Liver (tissue), 10 donors: ENCODE measurements at places on chromosomes 16 and 17. TPM values are rescaled to one million over a fixed set of nuclear protein-coding genes. Genes with fewer than 3 reads are reported as not detected.

DNA sequence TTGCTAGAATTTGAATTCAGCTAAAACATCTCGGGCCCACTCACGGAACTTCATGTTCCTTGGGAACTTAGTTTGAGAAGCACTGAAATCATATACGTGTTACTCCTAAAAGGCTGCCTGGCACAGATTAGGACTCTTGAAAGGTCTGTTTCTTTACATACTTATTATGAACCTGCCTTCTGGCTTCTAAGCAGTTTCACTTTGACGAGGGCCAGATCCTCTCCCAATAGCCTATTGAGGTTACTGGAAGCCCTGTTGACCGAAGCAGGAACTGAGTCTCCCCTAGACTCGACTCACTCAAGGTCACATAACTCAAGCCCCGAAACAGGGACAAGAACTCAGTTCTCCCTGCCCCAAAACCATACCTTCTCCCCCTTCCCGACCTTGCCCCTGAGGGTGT, 121.9 kb upstream of the PLCG2 start:
- peaks cover 28% of the 10 kb centered on the region for H3K36me3 ChIP-seq
- no peak overlapping the region for H3K4me3 ChIP-seq
- no peak for DNase-seq
- peaks cover 2% of the 10 kb centered on the region for H3K4me1 ChIP-seq
- no peak overlapping the region for H3K27ac ChIP-seq
- H3K27me3 ChIP-seq = no peaks in the 10 kb centered on the region

DNA sequence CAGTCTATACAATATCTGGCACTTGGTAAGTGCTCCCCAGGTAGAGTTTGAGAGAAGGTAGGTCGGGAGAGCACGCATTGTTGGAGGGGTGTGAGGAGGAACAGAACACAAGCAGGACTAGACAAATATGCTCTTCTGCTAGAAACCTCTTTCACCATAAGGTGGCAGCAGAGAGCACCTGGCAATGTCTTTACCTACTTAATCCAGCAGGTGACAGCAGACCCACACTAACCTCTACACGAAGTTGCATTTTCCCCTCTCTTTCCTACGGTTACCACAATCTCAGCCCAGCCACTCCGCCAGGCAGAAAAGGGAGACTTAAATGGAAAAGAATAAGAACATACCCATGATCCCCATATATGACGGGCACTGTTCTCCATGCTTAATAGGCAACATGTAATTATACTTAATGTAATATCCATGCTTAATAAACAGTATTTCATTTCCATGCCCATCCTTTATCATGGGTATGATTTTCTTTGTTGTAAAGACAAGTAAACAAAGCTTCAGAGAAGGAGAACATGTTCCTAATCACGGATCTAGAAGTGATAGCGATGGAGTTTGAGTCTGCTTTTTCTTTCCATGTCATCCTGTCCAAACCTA, 55.1 kb upstream of the CCL2 start:
- no peak overlapping the region for H3K4me3 ChIP-seq
- no peaks in the 10 kb centered on the region for H3K36me3 ChIP-seq
- peak; percentile 71 for DNase-seq
- H3K27me3 ChIP-seq = peaks cover 3% of the 10 kb centered on the region
- peaks cover 3% of the 10 kb centered on the region for H3K4me1 ChIP-seq
- H3K27ac ChIP-seq = no peak overlapping the region

DNA sequence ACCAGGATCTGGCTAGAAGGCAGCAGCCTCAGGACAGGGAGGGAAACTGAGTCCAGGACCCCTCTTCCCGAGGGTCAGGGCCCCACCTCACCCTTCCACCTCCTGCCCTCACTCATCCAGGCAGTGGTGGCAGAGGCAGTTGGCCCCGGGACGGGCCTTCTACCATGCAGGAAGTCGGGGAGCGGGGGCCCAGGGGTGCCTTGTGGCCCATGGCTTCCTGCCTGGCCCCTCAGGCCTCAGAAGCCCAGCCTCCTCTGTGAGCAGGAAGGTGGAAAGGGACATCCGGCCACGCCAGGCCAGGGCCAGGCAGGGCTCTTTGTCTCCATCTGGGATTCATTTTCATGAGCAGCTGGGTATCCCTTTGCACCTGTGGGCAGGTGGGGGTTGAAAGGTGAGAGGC, 58.5 kb downstream of the BAHCC1 start:
- H3K4me3 ChIP-seq = no peak overlapping the region
- H3K4me1 ChIP-seq = no peaks in the 10 kb centered on the region
- H3K36me3 ChIP-seq = no peaks in the 10 kb centered on the region
- no peak for DNase-seq
- H3K27me3 ChIP-seq = no peaks in the 10 kb centered on the region

DNA sequence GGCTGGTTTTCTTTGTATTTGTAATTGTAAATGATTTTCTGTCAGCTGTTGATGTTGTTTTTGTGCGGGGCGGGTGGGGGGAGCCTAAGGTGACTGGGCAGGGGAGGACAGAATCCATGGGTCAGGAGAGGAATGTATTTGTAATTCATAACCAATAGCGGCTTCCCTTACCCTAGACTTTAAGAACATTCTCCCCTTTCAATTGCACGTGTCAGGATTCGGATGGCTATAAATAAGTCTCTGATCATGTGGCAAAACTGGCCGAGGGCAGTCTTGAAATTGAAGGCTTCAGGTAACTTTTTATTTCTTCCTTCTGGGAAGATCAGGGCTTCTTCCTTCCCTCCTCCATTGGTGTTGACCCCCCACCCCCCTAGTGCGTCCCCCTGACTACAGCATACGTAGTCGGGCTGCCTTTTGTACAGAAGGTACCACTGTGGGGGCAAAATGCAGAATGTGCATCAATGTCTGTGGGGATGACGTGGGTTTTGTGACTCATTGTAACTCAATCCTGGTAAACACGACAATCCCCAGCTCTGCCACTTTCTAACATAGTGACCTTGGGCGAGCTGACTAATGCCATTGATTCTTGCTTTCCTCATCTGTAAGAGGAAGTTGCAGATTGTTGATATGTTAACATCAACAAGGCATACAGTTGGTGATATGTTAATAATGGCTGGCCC, 16.2 kb downstream of the MARCHF10 start:
- no peak for DNase-seq
- H3K27ac ChIP-seq = no peak overlapping the region
- no peak overlapping the region for H3K4me3 ChIP-seq

DNA sequence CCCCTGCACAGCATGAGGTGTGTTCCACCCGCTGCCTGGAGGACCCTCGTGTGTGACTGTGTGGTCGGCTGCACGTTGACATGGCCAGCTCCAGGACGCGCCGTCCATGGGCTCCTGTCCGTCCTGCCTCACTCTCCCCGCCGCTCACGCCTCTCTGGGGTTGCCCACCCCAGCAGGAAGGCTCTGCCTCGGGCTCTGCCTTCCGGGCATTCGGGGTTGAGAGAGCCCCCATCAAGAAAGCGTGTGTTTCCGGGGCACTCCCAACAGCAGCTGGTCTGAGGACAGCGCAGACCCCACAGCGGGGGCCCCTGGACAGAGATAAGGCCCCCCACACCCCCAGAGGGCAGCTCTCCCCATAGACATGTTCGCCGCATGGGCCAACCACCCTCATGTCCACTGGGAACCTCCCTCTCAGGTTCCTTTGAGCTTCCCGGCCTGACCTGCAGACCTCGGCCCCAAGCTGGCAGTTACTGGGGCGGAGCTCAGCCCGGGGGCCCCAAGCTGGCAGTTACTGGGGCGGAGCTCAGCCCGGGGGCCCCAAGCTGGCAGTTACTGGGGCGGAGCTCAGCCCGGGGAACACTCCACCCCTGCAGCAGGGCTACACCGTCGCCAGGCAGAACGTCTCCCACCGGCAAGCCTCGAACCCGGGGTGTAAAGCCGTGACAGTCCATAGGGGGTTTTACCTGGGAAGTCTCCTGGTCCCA, 8.4 kb upstream of the PIEZO1 start:
- no peak overlapping the region for H3K4me3 ChIP-seq
- H3K36me3 ChIP-seq = no peaks in the 10 kb centered on the region
- no peak overlapping the region for H3K27ac ChIP-seq
- no peaks in the 10 kb centered on the region for H3K27me3 ChIP-seq

GRCh38 chr16:50717494-50717893, 24.1 kb downstream of the NOD2 start:
- no peaks in the 10 kb centered on the region for H3K4me1 ChIP-seq
- no peak for DNase-seq

GRCh38 chr16:81227785-81228184, 10.7 kb upstream of the BCO1 start:
- no peak for DNase-seq
- H3K4me1 ChIP-seq = no peaks in the 10 kb centered on the region
- no peak overlapping the region for H3K27ac ChIP-seq
- no peaks in the 10 kb centered on the region for H3K36me3 ChIP-seq
- H3K4me3 ChIP-seq = no peak overlapping the region
- H3K27me3 ChIP-seq = no peaks in the 10 kb centered on the region

DNA sequence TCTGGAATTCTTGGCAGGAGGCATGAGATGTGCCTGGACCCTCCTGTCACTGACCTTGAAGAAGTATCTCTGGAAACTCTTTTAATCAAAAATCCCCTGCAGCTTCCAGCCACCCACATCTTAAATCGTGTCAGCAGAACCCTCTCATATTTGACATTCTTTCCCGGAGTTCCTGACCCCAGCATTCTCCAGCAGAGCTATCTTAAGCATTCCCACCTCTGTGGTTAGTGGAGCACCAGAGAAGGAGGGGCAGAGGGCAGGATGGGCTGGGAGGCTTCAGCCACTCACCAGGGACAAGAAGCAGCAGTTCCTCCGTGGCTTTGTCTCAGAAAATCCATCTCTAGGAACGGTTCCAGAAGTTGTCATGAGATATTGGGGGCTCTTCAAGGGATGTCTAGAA, 149.9 kb downstream of the RGS9 start:
- DNase-seq = no peak
- no peak overlapping the region for H3K27ac ChIP-seq
- no peaks in the 10 kb centered on the region for H3K27me3 ChIP-seq
- no peak overlapping the region for H3K4me3 ChIP-seq
- no peaks in the 10 kb centered on the region for H3K4me1 ChIP-seq

DNA sequence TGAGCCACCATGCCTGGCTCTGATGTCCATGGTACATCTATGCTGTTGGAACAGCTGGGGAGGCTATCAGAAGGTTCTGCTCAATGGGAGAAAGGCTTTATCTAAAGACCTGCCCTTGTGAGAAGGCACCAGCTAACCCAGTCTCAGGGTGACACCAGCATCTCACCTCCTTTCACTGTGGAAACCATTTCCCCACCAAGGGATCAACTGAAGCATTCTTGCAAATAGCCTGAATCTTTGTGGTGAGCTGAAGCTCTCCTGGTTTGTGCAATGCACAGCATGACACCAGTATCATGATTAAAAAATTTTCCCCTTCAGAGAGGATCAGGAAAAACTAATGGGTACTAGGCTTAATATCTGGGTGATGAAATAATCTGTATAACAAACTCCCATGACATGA, 5.1 kb downstream of the CCL18 start:
- DNase-seq = no peak
- no peaks in the 10 kb centered on the region for H3K4me1 ChIP-seq
- no peaks in the 10 kb centered on the region for H3K36me3 ChIP-seq
- H3K4me3 ChIP-seq = no peak overlapping the region

GRCh38 chr17:72613806-72614292, 478.6 kb downstream of the SLC39A11 start:
- H3K36me3 ChIP-seq = no peaks in the 10 kb centered on the region
- H3K27ac ChIP-seq = no peak overlapping the region
- H3K27me3 ChIP-seq = peaks cover 5% of the 10 kb centered on the region
- DNase-seq = no peak

- no peak overlapping the region for H3K4me3 ChIP-seq
- no peaks in the 10 kb centered on the region for H3K27me3 ChIP-seq
- no peak for DNase-seq
- H3K4me1 ChIP-seq = no peaks in the 10 kb centered on the region
- no peak overlapping the region for H3K27ac ChIP-seq
- H3K36me3 ChIP-seq = peaks cover 8% of the 10 kb centered on the region
Measured at GRCh38 chr17:67633751-67634211, 84.0 kb upstream of the NOL11 start.

DNA sequence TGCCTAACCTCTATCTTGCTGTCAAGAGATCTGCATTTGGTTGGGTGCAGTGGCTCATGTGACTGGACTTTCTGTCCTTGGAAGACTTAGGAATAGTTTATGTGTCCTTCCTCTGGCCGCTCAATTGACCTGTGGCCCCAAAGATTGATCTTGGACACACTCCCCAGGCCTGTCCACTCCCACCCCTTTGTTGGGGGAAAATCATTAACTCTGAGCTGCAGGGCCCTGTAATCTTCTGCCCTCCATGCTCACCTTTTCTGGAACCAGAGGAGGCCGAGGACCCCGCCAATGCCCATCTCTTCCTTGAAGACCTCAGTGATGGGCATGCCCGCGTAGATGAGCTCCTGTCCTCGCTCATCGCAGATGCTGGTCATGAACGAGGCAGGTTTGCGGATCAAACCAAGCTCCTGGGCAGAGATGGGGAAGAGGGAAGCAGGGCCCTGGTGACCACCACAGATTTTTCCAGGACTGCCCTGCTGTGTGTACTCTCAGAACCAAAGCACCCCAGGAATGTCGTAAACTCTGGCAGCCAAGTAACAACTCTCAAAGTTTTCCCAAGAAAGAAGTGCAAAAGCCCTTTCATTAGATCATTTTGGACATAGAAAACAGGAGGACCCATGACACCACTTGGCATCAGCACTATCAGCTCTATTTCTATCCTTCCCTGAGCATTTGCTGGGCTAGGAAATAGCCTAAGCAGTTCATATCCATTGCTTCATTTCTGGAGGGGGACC, 8.5 kb upstream of the KLHL11 start:
- DNase-seq = no peak
- peak overlapping the region; percentile 17 for H3K27ac ChIP-seq

The SDK2 gene
- 0.42 TPM for total RNA-seq

The DNASE1L2 gene
- total RNA-seq = 0.67 TPM

The ZG16 gene
- total RNA-seq = 2.7 TPM

The SNAI3 gene
- 0.05 TPM for total RNA-seq

The P2RX1 gene
- total RNA-seq = 0.75 TPM
